ENCODE measurements at places on chromosomes 3 and 15.

GRCh38 chr3:171643681-171644080 lies 166.6 kb downstream of the PLD1 start:
- peaks cover 22% of the 10 kb centered on the region for H3K27me3 ChIP-seq
- no peaks in the 10 kb centered on the region for H3K36me3 ChIP-seq
- H3K4me3 ChIP-seq = no peak overlapping the region
- no peak for ATAC-seq

- no peaks in the 10 kb centered on the region for H3K36me3 ChIP-seq
- no peaks in the 10 kb centered on the region for H3K4me1 ChIP-seq
- no peaks in the 10 kb centered on the region for H3K27me3 ChIP-seq
- H3K4me3 ChIP-seq = no peak overlapping the region
- no peak for ATAC-seq
Measured at GRCh38 chr3:166171695-166172094, 334.5 kb upstream of the BCHE start.

DNA sequence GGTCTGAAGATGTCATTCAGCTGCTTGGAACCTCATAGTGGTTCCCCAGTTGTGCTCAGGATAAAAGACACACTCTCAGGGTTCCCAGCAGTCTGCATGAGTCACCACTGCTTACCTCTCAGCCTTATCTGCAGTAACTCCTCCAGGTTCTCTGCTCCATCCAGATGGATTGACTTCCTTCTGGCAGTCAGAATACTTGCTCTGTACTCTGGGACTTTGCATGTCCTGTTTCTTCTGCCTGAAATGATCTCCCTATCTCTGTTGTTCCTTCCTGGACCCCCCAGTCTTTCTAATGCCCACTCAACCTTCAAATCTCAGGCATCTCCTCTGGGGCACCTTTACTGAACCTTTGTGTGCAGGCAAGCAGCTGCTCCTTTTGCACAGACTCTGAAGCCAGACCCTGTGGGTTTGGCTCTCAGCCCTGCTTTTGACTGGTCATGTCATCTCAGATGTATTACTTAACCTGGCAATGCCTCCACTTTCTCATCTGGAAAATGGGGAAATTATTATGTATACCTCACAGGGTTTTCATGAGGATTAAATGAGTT lies 38.4 kb downstream of the ITPR1 start:
- no peak overlapping the region for H3K27ac ChIP-seq
- no peak overlapping the region for H3K4me3 ChIP-seq
- H3K4me1 ChIP-seq = peaks cover 83% of the 10 kb centered on the region
- ATAC-seq = no peak

DNA sequence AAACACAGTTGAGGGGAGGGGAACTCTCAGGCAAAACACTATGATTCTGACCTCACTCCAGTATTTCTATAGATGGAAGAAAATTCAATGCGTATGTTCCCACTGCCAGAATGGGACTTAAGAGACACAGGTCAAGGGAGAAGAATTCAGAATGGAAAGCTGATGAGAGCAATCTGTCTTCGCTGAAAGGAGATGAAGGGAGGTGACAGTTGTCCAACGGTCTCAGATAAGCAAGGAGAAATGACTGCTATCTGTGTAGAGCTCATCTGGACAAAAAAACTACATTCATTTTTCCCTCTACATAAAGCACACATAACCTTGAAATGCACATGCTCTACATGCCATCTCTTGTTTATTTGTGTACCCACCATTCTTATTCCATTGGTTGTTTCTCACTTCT lies 405.1 kb downstream of the LSAMP start:
- peaks cover 15% of the 10 kb centered on the region for H3K4me1 ChIP-seq
- no peak overlapping the region for H3K27ac ChIP-seq
- no peaks in the 10 kb centered on the region for H3K36me3 ChIP-seq
- H3K4me3 ChIP-seq = no peak overlapping the region

- no peak overlapping the region for H3K27ac ChIP-seq
- peaks cover 60% of the 10 kb centered on the region for H3K36me3 ChIP-seq
- no peak overlapping the region for H3K4me3 ChIP-seq
- H3K27me3 ChIP-seq = no peaks in the 10 kb centered on the region
- no peak for ATAC-seq
Measured at GRCh38 chr3:142481196-142481595, 33.4 kb upstream of the XRN1 start.

DNA sequence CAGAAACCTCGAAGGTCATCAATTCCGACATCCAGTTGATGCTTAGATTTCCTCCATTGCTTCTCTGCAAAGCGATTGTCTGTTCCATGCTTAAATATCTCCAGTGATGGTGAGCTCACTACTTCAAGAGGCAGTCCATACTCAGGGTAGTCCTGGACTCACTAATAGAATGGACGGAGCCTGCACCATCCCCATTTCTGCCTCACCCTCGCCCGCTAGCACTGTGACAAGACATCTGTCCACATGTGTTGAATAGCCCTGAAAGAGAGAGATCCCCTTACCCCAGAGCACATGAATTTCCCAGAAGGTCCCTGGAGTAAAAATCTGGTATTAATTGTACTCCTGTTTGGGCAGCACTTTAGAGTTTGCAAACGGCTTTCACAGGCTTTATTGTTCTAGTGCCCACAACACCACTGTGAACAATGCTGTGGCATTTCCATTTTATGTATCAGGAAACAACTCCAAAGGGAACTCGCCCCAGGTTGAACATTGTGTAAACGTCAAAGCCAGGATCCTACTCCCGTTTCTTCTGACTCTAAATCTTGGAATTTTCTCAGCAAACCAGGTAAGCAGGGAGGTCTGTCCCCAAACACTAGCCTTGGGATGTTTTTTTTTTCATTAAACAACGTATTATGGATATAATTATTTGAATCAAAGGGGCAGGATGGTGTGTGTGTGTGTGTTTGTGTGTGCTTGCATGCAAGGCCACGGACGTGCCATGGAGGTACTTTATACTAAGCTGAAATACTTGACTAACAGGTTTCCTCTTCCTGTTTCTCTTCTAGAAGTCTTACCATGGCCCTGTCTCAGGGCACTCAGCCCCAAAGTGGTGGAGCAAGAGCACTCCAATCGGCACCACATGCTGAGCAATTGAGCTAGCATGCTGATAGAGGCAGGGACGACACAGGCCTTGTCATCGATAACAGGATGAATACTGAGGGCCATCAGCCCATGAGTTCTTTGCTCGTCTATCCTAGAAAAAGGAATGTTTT lies 198.3 kb downstream of the OPA1 start:
- no peak overlapping the region for H3K27ac ChIP-seq
- H3K4me3 ChIP-seq = no peak overlapping the region
- H3K36me3 ChIP-seq = no peaks in the 10 kb centered on the region
- peaks cover 7% of the 10 kb centered on the region for H3K4me1 ChIP-seq
- no peak for ATAC-seq
- H3K27me3 ChIP-seq = peaks cover 32% of the 10 kb centered on the region

DNA sequence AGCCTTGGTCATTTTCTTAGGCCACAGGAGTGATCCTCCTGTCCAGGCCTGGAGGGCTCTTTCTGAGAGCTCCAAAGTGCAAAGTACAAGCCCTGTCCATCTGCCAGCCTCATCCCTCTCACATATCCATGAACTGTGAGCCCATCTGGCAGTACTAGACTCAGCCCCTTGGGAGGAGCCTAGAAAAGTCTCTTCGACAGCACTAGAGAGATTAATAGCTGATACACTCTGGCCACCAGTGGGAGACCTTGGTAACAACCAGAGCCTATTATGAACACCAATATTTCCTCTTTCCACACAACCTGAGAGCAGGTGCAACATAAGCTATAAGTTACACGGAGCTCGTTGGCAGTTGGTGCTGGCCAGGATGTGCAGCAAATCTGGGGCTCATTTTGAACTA lies 59.5 kb upstream of the DCLK3 start:
- no peaks in the 10 kb centered on the region for H3K27me3 ChIP-seq
- peak overlapping the region; percentile 27 for H3K27ac ChIP-seq
- no peak overlapping the region for H3K4me3 ChIP-seq
- no peaks in the 10 kb centered on the region for H3K4me1 ChIP-seq

- H3K36me3 ChIP-seq = no peaks in the 10 kb centered on the region
Measured at GRCh38 chr3:65356331-65357248, 668.8 kb upstream of the ADAMTS9 start.

DNA sequence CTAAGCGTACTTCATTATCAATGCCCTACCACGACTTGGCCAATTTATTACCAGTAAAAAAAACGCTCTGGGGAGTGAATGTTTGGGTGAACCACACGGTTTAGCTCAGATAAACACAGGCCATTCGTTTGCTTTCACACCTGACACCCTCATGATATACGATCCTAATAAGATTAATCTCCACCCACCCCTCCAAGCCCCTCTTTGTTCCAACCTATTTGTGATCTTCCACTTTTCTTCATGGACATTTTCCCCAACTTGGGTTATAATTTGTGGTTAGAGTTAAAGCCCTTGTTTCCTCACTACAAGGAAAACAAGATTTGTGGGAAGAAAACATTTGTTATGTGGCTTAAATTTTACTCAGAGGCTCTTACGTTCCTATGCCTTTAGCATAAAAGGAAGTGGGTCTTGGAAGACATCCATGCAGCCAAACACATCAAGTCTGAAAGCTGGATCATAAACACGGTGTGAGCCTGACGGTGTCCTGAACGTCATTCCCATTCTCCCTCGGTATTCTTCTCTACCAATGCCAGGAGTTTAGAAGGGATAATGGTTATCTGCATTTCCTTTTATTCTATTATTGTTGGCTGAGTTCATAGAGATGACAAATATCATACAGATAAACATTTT lies 518.9 kb downstream of the NR2F2 start:
- no peaks in the 10 kb centered on the region for H3K27me3 ChIP-seq
- H3K36me3 ChIP-seq = no peaks in the 10 kb centered on the region
- no peaks in the 10 kb centered on the region for H3K4me1 ChIP-seq
- no peak for ATAC-seq

DNA sequence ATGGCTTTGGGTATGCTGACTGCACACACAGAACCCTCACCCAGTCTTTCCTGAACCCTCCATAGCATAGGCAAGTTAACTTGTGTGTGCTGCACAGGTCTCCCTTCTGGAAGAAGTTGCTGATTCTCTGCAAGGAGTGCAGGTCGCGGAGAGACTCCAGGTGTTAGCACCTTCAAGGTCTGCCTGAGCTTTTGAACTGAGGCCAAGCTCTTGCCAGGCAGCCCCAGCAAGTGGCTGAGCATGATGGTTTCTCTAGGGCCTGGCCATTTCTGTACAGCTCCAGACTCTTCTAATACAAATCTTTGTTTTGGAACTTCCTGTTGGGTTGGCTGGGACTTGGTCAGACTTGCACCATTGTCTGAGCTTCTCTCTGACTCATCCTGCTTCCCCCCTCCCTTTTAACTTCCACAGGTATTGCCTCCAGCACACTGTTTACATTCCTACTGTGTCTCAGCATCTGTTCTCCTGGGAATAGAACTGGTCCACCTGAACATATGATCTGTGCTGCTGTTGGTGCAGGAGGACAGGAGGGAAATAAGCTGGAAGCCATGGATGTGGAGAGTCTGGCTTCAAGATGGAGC lies 53.3 kb downstream of the KY start:
- peaks cover 21% of the 10 kb centered on the region for H3K27me3 ChIP-seq
- H3K4me1 ChIP-seq = peaks cover 8% of the 10 kb centered on the region
- no peak for ATAC-seq
- no peak overlapping the region for H3K4me3 ChIP-seq
- H3K36me3 ChIP-seq = no peaks in the 10 kb centered on the region

DNA sequence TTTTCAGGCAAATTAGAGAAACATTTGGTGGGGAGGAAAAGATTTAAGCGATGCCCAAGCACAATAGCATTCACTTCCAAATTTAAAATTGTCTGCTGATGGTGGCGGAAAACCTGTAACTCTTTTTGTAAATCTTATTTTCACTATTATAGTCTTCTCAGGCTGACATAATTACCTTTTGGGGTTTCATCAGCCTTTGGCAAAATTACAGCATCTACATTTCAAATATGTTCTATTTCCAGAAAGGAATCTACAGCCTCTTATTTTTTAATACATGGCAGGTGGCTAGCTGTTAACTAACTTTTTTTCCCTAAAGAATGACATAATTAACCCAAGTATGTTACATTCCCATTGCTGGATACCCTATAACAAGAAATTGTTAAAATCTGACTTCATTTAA lies 391.5 kb upstream of the CCDC54 start:
- no peak overlapping the region for H3K4me3 ChIP-seq
- H3K36me3 ChIP-seq = no peaks in the 10 kb centered on the region
- H3K4me1 ChIP-seq = no peaks in the 10 kb centered on the region
- no peaks in the 10 kb centered on the region for H3K27me3 ChIP-seq
- ATAC-seq = no peak

DNA sequence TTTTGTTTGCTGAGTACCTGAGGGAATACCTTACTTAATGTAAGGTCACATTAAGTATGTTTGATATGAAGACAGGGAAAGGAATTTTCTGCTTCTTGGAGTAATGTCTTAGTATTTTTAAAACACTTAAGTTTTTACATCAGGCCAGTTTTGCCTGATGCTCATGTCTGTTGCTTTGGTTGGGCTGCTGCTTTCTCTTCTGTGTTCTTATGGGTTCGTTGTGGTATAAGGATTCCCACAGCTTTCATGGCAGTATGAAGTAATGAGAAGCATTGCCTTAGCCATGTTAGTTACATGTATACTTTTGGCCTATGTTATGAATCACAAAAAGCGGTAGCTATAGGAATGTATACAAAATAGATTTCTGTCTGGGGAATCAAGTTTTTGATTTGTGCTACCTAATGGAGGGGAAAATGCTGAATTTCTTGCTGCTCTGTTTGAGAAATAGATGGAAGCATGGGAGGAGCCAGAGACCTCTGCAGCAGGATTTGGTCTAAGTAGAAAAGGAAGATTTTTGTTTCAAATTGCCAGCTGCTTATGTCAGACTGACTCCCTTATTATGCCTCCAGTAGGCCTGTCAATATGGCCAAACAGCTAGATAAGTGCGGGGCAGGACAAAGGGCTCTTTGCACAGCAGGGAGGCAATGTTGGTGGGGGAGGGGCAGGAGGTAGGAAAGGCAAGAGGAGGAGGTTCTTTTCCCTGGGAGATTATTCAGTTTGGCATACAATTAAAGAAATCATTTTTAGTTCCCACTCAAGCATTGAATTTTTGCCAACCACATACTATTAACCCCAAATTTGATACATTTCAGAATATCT lies 5.2 kb downstream of the SETD5 start:
- ATAC-seq = no peak
- no peak overlapping the region for H3K4me3 ChIP-seq
- H3K27me3 ChIP-seq = no peaks in the 10 kb centered on the region
- H3K27ac ChIP-seq = no peak overlapping the region
- H3K4me1 ChIP-seq = peaks cover 76% of the 10 kb centered on the region

DNA sequence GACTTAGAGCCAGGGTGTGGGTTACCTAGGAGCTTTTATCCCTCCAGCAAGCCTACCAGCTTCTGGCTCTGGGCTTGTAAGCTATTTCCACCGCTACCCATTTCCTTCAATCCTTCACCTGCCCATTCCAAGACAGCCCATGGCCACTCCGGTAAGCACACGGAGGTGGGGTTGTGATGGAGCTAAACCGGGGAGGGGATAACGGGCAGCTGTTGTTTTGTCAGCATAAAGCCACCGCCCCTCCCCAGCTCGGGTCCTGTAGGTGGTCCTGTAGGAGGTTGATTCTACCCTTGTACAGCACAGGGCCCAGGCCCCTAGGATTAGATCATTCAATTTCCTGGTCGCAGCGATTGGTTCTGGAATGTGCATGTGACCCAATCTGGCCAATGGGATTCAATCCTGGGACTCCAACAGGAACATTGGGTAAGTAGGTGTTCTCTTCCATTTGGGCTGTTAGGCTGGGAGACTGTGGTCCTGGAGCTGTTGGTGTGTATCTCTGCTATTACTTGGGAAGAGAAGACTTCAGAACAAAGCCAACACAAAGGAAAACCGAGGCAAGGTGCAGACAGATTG lies 150.6 kb downstream of the RAB11A start:
- H3K36me3 ChIP-seq = no peaks in the 10 kb centered on the region
- H3K27me3 ChIP-seq = peaks cover 52% of the 10 kb centered on the region
- H3K4me3 ChIP-seq = no peak overlapping the region
